ENCODE measurements at places on chromosomes 6 and 20.

GRCh38 chr6:48542191-48542590, 431.2 kb upstream of the PTCHD4 start:
- no peak for DNase-seq

DNA sequence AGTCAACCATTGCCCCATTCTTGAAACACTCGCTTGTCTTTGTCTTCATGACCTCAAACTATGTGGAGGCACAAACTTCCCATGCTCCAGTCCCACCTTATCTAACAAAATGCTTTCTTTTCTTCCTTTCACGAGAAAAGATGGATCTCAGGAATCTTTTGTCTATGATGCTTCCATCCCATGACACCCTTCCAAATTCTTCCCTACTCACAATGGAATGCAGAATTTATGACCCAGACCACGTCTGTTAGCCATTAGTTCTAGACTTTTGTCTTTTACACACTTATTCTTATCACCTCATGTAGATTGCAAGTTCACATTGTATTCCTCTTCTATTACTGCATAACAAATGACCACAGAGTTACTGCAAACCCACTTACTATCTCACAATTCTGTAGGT, 24.2 kb upstream of the LAMP5 start:
- DNase-seq = peak; percentile 6

GRCh38 chr20:43923322-43923721, 8.7 kb downstream of the TOX2 start:
- no peak for DNase-seq

GRCh38 chr20:21836346-21836745, 130.9 kb downstream of the PAX1 start:
- DNase-seq = no peak

DNA sequence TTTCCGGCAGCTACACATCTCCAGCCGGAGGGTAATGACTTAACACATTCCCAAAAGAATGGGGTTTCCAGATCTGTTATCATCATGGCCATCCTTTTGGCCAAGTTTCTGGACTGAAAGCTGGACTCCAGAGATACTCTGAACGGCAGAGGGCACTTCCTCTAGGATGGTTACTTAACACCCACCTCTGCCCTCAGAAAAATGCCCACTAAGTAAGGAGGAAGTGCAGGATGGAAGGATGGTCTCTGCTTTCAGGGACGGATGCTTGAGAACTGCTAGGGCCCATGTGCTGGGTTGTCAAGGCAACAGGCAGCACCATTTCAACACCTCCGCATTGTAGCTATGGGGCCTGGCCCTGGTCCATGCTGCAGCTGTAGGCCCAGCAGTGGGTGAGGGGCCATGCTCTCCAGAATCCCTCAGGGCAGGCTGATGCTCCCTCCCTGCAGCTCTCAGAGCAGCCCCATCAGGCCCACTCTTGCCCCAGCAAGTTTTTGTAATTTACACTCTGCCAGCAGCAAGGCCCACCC, 16.5 kb upstream of the TGM3 start:
- no peak for DNase-seq

GRCh38 chr20:42179768-42180167, 561.6 kb upstream of the CHD6 start:
- no peak for DNase-seq

DNA sequence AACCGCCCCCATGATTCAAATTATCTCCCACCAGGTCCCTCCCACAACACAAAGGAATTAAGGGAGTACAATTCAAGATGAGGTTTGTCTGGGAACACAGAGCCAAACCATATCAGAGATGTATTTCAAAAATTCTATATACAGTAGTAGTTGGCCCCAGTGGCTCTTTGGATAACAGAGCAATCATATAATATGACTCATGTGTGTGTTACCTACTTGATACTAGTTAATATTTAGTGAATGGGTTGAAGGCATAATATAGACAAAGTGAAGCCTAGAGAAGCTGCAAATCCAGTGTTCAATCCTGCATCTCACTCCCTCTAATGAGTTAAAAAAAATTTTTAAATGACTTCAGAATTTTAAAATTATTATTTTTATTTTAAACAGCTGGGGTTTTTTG, 43.2 kb downstream of the KAT14 start:
- DNase-seq = no peak

DNA sequence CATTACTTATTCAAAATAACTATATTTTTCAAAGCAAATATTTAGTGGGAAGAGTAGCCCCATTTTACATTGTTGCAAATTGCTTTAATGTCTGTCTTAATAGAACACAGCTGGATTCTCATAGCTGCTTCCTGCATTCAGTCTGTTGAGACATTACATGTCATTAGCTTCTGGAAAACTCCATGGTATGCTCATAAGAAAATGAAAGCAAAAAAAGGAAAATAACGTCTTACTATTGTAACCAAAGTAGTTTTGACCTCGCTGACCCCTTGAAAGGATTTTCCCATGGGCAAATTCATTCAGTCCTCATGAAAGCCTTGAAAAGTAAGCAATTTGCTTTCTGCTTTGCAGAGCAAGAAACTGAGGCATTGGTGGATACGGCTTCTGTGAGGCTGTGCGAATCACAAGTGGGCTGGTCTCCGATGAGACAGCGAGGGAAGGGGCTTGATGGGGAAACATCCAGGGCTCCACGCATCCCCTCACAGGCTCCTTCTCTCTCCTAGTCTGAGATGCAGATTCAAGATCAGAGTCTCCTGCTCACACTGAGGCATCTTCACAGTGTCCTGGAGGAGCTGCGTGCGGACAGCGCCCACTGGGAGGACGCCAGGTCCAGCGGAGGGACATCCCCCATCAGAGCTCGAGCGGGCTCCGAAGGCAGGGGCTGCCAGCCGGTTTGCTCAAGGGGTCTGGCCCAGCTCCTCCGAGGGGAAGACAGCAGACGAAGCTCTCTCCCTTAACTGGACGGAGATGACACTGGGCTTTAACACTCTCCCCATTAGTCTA, 3.3 kb downstream of the C20orf202 start:
- no peak for DNase-seq

DNA sequence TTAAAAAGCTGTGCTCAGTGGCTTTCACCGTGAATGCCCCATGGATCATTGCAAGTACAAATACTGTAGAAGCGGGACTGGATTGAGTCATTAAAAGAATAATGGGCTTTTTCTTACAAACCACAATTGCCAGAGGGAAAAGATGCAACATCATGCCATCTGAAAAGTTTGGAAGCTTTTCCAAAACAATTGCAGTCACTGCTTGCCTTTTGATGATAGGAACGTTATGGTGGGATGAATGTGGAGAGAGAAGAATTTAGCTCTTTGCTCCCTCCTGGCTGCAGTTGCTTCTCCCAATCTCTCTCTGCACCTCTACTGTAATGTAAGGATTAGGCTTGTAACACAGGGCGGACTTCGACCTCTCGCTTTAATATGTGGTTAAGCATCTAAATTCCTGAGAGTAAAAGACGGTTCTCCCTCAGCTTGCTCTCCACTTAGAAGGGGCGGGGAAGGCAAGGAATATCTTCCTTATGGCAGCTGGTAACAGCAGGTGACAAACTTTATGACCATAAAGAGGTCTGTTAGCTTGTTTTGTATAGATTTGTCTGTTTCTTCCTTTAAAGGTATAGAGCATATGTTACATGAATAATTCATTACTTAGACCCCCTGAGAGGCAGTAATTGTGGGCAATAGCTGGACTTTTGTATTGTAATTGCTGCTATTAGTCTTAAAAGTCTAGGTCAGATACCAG, 376.1 kb downstream of the UTRN start:
- no peak for DNase-seq

GRCh38 chr20:17624070-17624469, 54.2 kb downstream of the DSTN start:
- DNase-seq = no peak

- DNase-seq = no peak
Observed at GRCh38 chr20:59663513-59664060, 59.2 kb downstream of the PHACTR3 start.

DNA sequence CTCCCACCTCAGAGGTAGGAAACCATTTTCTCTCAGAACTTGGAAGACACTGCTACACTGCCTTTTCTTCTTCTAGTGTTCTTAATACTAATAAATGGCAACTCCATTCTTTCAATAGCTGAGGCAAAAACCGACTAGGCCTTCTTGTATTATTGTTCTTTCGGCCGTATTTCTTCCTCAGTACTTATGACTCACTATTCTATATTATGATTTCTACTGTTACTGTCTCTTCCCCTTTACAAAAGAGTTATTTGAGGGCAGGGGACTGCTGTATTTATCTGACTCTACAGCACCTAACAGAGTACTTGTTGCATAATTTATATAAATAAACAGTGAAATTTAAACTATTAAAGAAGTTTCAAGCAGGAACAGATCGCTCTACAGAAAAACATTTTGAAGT, 3.1 kb downstream of the DNAAF9 start:
- no peak for DNase-seq

- DNase-seq = no peak
Observed at GRCh38 chr20:45985573-45985972, 13.6 kb upstream of the ZNF335 start.

DNA sequence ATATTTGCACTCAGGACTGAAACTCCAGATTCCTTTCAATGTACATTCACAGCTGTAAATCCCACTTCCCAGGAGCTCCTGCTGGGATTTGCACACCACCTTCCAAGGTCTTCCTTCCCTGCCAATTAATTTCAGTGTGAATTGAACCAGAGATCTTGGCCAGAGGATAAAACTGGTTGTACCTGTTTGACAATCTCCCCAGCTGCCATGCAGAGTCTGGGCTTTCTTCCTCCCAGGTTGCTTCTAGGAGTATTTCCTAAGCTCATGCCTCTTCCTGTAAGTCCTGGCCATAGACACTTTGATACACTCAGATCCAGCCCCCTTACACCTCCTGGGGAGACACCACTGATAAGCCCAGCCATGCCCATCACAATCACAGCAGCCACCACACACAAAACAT, 15.6 kb downstream of the MAFB start:
- DNase-seq = no peak

DNA sequence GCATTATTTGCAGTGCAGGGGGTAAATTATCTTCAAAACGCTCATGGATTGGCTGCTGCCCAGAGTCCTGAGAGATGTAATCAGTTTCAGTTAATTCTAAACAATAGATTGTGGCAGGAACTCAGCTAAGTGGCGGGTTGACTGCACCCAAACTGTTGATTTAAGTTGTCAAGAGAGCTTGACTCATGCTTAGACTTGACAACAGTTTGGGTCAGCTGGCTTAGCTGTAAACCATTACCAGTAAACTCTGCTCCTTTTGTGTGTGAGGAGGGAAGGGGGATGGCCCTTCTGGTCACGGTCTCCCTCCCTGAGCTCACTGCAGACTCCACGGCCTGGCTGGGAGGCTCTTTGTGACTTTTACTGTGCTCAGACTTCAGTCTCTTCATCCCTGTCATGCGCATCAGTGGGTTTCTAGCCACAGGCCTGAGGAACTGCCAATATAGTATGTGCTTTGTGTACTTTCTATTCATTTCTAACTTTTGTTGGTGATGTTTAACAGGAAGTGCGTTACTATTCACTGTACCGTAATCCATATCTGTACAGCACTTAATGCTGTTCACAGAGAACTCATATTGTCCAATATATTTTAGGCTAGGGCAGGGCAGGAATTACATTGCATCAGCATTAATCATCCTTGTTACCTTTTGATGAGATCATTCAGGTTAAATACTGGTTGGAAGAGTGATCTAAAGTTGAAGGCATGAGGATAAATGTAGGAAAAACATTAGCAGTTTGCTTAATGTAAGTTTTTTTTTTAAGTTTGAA, 488.3 kb downstream of the CDKAL1 start:
- DNase-seq = no peak

- DNase-seq = no peak
Observed at GRCh38 chr6:95601133-95601532, 23.8 kb downstream of the MANEA start.

DNA sequence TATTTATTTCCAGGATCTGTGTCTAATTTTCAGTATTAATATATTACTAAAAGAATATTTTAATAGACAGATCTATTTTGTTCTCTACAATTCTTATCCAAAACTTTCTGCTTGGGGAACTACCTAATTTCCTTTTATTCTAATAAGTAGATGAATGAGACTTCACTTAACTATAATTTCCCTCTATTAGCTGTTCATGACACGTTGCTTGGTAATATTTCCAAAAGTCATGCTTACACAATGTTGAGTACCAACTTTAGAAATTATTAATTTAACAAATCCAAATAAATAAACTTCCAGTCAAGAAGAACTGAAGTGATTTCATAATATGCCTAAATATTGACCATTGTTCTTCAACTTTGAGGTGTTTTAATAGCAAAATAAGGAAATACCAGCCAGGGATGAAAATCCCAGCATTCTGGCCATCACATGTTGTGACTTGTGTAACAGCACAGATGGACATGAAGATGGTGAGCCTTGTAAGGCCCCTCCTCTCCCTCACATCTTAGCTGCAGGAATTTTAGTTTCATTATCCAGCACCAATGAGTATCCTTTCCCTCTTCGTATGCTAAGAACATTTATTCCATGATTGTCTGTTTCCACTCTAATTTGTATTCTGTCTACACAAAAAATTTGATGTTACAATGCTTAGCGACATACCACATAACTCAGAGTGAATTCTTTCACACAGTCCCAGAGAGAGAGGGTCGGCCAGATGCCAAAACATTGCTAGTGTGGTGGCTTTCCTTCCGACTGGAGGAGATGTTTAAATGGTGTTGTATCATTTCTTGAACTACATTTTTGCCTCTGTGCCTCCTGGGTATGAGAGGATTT, 137.5 kb downstream of the FOXA2 start:
- DNase-seq = no peak

DNA sequence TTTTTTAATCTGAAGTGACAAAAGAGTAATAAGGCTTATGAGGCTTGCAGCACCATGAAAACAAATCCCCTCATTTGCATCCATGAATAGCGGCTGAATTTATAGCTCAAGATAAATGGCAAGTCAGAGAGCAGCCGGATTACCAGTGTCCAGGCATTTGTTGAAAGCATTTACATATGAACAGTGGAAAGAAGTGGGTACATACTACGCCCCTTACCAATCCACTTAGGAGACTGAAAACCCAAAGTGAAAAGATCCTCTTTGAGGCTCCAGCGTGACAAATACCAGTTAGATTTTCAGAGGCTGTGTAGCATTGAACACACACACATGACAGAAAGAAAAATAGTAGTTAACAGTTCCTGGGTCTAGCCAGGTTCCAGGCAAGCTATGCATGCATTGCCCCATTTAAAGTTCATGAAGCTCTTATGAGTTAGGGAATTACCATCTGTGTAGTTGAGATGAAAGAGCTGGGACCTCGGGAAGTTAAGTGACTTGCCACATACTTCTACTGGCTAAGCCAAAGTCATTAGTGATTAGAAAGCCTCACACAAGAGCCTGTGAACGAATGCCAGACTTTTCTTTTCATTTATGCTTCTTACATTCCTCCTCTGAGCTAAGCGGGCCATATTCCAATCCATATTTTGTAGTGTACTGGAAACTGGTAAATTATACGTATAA, 28.3 kb upstream of the NHSL1 start:
- DNase-seq = no peak

- DNase-seq = no peak
Observed at GRCh38 chr6:13810688-13811446, 3.5 kb downstream of the MCUR1 start.

DNA sequence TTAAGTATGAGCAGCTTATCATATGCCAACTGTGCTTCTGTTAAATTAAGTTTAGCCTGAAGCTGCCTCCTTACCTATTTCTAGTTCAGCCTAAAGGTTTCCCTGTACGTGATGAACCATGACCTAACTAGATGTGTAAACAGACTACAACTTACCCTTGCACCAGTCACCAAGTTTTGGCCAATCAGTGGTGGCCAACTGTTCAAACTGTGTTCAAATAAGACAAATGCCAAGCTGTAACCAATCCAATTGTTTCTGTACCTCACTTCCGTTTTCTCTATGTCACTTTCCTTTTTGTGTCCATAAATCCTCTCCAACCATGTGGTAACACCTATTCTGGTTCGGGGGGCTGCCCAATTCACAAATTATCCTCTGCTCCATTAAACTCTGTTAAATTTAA, 6.0 kb upstream of the SLC2A10 start:
- no peak for DNase-seq
